ENCODE measurements at places on chromosomes 5 and 9. TPM values are rescaled to one million over a fixed set of nuclear protein-coding genes. Genes with fewer than 3 reads are reported as not detected.

GRCh38 chr5:167790462-167791260 lies 500.8 kb upstream of the WWC1 start:
- H3K27ac ChIP-seq: no peak overlapping the region
- H3K4me1 ChIP-seq: peaks cover 14% of the 10 kb centered on the region
- DNase-seq: no peak
- H3K4me3 ChIP-seq: no peak overlapping the region
- H3K27me3 ChIP-seq: no peaks in the 10 kb centered on the region
- no peaks in the 10 kb centered on the region for H3K36me3 ChIP-seq

- H3K27ac ChIP-seq: no peak overlapping the region
- DNase-seq: no peak
- no peak overlapping the region for H3K4me3 ChIP-seq
These were observed 589.1 kb downstream of the ZNF608 start for GRCh38 chr5:124157320-124157719.

DNA sequence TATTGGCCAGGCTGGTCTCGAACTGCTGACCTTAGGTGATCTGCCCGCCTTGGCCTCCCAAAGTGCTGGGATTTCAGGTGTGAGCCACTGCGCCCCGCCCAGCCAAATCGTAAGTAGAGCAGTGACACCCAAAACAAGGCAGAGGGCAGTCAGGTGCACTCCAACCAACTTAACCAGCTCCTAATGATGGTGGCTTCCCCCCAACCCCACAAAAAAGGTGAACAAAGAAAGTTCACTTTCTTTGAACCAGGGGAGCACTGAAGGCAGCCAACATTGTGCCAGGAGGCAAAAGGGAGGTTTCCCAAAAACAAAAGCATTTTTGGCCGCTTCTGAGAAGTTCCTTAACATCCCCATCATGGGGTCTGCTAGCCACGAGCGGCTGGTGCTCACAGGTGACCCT lies 9.6 kb downstream of the GMCL2 start:
- H3K27me3 ChIP-seq: no peaks in the 10 kb centered on the region
- no peak overlapping the region for H3K27ac ChIP-seq
- H3K4me1 ChIP-seq: no peaks in the 10 kb centered on the region
- no peak overlapping the region for H3K4me3 ChIP-seq
- DNase-seq: no peak
- no peaks in the 10 kb centered on the region for H3K36me3 ChIP-seq

- no peak overlapping the region for H3K4me3 ChIP-seq
- DNase-seq: no peak
- H3K36me3 ChIP-seq: no peaks in the 10 kb centered on the region
- H3K4me1 ChIP-seq: peaks cover 3% of the 10 kb centered on the region
- no peaks in the 10 kb centered on the region for H3K27me3 ChIP-seq
These were observed 366.3 kb downstream of the ICE1 start for GRCh38 chr5:5788793-5789192.

DNA sequence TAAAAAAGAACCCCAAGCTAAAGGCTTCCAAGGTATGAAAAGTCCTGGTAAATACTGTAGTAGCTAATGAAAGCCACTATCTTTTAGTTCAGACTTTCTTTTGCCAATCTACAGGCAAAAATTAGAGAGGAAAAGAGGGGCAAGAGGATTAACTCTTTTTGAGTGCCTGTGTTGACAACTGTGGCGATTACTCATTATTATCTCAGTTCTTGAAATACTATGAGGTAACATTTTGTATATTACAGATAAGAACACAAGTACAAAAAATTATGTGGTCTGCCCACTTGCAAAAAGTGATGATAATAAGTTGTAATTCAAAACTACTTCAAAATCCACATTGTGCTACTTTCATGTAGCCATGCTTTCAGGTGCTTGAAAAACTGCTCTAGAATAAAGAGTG lies 144.0 kb downstream of the DTWD2 start:
- no peak for DNase-seq
- no peak overlapping the region for H3K27ac ChIP-seq
- no peaks in the 10 kb centered on the region for H3K4me1 ChIP-seq
- H3K27me3 ChIP-seq: no peaks in the 10 kb centered on the region
- H3K36me3 ChIP-seq: no peaks in the 10 kb centered on the region
- no peak overlapping the region for H3K4me3 ChIP-seq

Gene SLC6A19
- 1.3 TPM for total RNA-seq
